ENCODE measurements at places on chromosomes 1 and 21.

DNA sequence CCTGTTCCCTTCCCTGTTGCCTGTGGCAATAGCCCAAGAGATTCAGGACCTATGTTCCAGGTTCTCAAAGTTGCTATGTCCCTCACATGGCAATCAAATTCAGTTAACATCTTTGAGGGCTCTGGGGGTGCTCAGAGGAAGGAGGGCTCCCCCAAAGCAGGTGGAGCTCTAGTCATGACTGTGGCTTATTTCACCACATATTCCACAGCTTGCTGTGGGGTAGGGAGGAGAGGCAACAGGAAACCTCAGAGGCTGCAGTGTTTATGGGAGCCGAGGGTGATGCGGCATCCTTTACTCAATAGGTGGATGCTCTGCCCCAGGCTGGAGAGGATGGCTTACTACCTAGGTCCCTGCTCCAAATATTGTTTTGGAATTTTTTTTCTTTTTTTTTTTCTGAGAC, 1.2 kb upstream of the MKNK1 start:
- DNase-seq = no peak

DNA sequence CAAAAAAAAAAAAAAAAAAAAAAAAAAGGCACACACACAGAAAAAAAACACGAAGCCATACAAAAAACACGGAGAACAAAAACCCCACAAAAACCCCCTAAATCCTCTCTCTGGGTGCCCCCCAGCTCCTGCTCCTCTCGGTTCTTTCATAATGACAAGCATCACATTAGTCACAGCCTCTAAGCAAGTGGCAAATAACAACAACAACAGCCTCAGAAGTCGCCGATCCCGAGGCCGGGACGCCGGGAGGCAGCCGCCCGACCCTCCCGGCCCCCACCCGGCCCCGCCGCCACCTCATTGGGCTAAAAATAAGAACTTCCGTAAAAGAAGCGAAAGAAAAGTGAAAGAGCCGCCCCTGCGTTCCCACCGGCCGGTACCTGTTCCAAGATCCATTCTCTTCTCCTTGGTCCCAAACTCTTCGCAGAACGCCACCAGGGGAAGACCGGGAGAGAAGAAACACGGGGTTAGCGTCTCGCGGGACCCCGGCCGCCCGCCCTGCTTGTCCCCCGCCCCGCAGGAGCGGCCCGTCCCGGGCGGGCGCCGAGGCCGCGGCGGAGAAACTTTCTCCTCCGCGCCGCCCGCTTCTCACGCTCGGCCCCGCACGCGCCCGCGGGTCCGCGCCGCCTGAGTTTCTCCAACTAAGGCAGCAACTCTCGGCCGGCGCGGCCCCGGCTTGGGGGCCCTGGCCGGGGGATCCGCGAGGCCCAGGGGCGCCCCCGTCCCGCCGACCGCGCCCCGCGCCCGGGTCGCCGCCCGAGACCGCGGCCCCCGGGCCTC, 102.8 kb downstream of the CASZ1 start:
- DNase-seq = peak; percentile 60

- peak; percentile 79 for DNase-seq
Measured at GRCh38 chr1:112513112-112513870, 4.5 kb downstream of the WNT2B start.

DNA sequence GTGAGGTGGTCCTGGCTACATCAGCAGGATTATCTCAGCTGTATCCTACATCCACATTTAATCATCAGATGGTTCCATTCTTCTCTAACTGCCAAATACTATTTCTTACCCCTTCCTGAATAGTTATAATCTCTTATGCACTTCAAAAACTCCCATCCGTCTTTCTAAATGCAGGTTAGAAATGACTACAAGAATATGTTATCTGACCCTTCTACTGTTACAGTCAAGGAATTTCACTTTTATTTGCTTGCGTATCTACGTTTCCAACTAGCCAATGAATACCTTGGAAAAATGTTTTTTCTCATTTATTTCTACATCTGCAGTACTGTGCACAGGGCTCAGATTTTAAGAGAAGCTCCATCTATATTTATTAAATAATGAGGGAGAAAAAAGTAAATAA, 709.9 kb downstream of the KCNT2 start:
- no peak for DNase-seq

DNA sequence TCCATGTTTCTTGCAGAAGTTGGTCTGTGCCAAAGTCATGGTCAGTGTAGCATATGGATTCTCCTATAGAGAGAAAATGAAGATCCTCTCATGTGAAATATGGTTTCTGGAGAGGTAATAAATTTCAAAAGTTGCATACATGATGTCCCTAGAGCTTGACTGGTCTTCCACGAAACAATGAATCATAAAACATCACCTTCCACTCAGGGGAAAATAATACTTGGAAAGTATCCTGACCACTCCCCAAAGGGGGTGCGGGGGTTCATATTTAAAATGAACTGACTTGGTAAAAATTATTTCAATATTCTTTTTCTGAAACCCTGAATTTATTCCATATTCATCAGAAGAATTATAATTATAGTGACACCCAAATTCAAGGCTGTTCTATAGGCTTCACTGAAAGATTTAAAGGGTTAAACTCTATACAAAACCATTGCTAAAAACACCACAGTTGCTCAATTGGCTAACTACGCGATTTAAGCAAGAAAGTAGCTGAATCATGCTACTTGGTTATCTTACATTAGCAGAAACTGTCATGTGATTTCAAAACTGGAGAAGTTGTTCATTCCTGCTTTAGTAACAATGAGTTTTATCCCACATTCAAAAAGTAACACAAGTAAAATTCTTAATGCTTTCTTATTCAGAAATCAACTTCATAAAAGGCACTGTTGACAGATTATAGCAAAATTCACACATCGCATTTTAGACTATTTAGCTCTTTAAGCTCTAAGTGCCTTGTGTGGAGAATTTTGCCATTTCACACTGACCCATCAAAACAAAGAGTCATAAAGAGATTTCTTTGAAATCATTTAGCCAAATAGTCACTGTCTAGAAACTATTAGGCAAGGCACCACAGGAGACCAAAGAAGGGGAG, 5.3 kb downstream of the CREG1 start:
- peak; percentile 29 for DNase-seq

DNA sequence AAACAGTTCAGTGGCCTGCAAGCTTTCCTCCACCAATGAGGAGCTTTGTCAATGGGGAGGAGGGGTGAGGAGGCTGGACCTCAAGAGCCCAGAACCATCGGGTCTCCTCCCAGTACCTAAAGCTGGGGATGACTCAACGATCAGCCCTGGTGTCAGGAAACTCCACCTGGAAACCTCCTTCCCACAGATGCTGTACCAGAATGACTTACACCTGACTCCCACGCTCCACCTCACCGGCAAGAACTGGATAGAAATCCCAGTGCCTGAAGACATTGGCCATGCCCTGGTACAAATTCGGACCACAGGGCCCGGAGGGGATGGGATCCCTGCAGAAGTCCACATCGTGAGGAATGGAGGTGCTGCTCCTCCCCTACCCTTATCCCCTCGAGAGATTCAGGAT, 11.4 kb downstream of the TMEM81 start:
- peak; percentile 2 for DNase-seq

DNA sequence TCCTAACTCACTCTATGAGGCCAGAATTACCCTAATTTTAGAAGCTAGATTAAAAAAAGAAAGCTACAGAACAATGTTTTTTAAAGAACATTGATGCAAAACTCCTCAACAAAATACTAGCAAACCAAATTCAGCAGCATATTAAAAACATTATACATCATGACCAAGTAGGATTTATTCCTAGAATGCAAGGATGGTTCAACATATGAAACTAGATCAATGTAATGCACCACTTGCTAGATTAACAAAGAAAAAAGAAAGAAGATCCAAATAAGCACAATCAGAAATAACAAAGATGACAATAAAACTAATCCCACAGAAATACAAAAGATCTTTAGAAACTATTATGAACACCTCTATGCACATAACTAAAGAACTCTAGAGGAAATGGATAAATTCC, 13.3 kb upstream of the PPT1 start:
- no peak for DNase-seq

DNA sequence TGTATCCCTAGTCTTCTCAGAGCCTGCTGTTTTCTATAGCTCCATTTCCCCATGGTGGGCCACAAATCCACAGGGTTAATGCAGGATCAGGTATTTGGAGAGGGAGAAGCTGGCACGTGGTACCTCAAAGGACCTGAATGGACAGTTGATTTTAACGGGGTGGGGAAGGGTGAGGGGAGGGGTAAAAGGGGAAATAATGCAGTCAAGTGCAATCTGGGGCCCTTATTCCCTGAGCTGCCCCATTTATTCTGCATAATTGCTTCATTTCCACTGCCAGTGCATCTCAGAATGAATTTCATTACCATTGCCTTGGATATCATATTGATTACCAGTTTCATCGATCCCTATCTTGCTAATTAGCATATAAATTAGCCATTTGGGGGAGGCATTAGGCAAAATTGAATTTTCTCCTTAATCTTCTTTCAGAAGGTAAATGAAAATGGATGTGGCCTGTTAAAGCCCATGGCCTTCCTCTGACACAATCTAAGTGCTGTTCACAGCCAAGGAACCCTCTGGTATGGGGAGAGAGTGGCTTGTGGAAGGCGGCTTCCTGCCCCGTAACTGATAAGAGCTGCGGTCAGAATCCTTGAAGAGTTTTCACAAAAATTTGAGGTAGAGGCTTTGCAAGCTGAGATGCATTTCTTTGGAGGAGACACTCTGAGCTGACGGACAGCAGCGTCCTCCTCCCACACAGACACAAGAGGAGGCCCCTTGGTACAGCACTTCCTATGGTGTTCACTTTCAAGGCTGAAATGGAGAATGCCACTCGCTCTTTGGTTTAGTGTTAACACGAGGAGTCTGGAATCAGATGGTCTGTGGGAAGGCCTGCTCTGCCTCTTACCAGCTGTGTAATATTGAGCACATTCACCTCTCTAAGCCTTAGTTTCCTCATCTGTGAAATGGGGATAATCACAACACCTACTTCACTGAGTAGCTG, 34.4 kb downstream of the PHC2 start:
- no peak for DNase-seq

DNA sequence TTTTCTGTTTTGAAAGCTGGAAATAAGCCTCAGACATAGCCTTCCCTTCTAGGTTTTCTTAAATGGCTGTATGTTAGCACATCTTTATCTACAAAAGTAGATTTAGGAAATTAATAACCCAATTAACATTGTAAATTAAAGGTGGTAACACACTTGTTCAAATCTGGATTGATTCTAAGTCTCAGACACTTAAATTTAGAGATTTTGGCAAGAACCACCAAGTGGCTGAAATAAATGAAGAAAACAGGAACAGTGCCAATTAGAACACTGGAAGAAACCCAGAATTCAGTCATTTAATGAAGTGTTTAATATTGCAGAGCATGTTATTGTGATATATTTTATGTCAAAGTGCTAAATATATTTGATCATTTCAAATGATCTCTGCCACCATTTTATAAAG, 628.2 kb downstream of the USP25 start:
- DNase-seq = no peak

DNA sequence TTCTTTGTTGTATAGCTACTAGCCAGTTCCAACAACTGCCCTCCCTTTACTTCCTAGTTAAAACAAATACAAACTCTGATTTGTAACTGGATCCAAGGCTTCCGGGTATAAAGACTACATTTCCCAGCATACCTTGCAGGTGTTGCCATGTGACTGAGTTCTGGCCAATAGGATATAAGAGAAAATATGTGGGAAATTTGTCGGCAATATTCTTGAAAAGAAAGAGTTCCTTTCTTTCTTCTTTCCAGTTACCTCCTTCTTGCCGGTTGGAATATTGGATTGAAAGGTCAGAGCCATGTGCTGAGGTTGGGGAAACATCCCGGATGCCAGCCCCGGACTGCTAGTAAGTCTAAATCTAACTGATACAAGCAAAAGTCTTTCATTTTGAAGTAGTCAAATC, 23.0 kb upstream of the ZBTB40 start:
- DNase-seq = peak; percentile 43

Data from AG08396 (cell line).